Lung (tissue), 17 donors: ENCODE measurements at places on chromosomes 16 and 17. TPM values are rescaled to one million over a fixed set of nuclear protein-coding genes. Genes with fewer than 3 reads are reported as not detected.

DNA sequence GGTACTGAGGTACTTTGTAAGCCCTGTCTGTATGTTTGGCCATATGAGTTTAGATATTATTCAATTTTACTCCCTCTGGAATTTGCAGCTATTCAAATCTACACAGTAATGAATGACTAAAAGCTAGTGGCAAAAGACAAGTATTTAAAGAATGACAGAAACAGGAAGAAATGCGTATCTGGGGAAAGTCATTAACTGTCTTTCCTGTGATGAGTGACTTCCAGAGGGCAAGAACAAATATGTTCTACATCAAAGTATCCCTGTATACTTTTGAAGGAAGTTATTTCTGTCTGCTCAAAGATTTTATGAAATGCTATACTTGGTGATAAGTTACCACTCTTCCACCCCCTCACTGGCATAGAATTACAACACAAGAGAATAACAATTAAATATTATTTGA lies 489.3 kb upstream of the SOX9 start:
- no peak overlapping the region for H3K27ac ChIP-seq
- H3K4me3 ChIP-seq: no peak overlapping the region
- H3K4me1 ChIP-seq: no peaks in the 10 kb centered on the region
- H3K36me3 ChIP-seq: no peaks in the 10 kb centered on the region
- no peak for DNase-seq
- peaks cover 2% of the 10 kb centered on the region for H3K27me3 ChIP-seq

The SLFN5 gene
- 51.7 TPM for total RNA-seq

The UTS2R gene
- 0.17 TPM for total RNA-seq

The KRT32 gene
- not detected for total RNA-seq

The IQCK gene
- 27.0 TPM for total RNA-seq

GRCh38 chr16:82524976-82525375 lies 101.8 kb upstream of the CDH13 start:
- no peak overlapping the region for H3K27ac ChIP-seq
- H3K27me3 ChIP-seq: peaks cover 3% of the 10 kb centered on the region
- DNase-seq: peak; percentile 51
- H3K36me3 ChIP-seq: no peaks in the 10 kb centered on the region
- peaks cover 10% of the 10 kb centered on the region for H3K4me1 ChIP-seq

The SLC5A10 gene
- total RNA-seq: 0.09 TPM

The TEKT5 gene
- total RNA-seq: 0.28 TPM

DNA sequence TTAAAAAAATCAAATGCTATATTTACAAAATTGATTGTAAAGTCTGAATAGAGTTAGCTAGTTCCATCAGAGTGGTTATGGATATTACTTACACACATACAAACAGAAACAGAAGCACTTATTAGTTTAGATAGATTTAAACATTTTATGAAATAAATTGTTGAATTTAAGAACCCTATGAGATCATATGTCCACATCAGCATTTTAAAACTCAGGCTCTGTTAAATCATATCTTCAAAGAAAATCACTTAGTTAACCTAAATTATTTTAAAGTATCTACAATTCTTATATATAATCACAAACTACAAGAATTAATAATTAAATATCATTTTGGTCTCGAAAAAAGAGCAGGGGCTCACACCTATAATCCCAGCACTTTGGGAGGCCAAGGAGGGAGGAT lies 42.5 kb downstream of the HELZ start:
- no peaks in the 10 kb centered on the region for H3K27me3 ChIP-seq
- no peak for DNase-seq
- peaks cover 13% of the 10 kb centered on the region for H3K36me3 ChIP-seq
- no peak overlapping the region for H3K4me3 ChIP-seq
- no peaks in the 10 kb centered on the region for H3K4me1 ChIP-seq

- no peaks in the 10 kb centered on the region for H3K4me1 ChIP-seq
- H3K4me3 ChIP-seq: no peak overlapping the region
- no peaks in the 10 kb centered on the region for H3K36me3 ChIP-seq
- peak; percentile 20 for DNase-seq
- no peak overlapping the region for H3K27ac ChIP-seq
These were observed 57.1 kb downstream of the RAB11FIP4 start for GRCh38 chr17:31448467-31449077.

GRCh38 chr17:40417258-40417608 lies 463 bp downstream of the TOP2A start:
- DNase-seq: no peak
- peaks cover 13% of the 10 kb centered on the region for H3K4me1 ChIP-seq
- peak overlapping the region; percentile 65 for H3K4me3 ChIP-seq
- no peaks in the 10 kb centered on the region for H3K36me3 ChIP-seq

DNA sequence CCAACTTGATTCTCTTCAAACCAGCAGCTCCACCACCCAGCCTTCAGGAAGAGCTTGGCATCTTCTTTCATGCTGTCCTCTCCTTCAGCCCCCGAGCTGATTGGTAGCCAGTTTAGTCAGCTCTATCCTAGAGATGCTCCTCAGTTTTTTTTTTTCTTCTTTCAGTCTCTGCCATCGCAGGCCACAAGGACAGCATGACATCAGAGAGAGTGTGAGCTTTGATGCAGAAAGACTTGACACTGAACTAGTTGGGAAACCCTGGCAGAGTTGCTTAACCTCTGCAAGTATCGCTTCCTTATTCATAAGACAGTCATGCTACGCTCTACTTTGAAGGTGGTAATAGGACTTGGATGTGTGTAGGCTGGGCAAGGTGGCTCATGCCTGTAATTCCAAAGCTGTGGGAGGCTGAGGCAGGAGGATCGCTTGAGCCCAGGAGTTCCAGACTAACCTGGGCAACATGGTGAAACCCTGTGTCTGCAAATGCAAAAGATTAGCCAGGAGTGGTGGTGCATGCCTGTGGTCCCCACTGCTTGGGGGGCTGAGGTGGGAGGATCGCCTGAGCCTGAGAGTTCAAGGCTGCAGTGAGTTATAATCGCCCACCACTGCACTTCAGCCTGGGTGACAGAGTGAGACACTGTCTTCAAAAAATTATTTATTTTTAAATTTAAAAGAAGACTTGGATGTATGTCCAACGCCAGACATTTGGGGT lies 2.6 kb downstream of the CD300LB start:
- H3K27ac ChIP-seq: no peak overlapping the region
- no peaks in the 10 kb centered on the region for H3K36me3 ChIP-seq
- DNase-seq: peak; percentile 34
- H3K27me3 ChIP-seq: no peaks in the 10 kb centered on the region
- no peak overlapping the region for H3K4me3 ChIP-seq

- peaks cover 34% of the 10 kb centered on the region for H3K36me3 ChIP-seq
- no peaks in the 10 kb centered on the region for H3K27me3 ChIP-seq
- H3K4me3 ChIP-seq: peak overlapping the region; percentile 96
- H3K4me1 ChIP-seq: peaks cover 12% of the 10 kb centered on the region
- peak; percentile 32 for DNase-seq
These were observed 592 bp downstream of the ALDOA start for GRCh38 chr16:30065943-30066760.

DNA sequence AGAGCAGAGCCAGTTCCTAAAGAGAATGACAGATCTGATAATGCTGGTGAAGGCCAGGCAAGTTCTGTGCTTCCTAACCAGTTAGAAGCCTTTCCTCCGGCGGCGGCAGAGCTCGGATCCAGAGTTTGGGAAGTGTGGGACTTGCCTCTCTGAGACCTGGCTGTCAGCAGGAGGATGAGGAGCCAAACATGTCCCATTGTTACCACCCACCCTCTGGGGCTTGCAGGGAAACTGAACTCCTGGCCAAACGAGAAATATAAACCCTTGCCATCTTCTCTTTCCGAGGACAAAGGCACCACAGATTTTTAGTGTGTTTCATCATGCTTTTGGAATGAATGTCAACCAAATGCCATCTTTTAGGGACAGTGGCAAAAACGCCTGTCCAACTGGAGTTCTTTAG lies 80.2 kb upstream of the SMURF2 start:
- no peaks in the 10 kb centered on the region for H3K4me1 ChIP-seq
- no peaks in the 10 kb centered on the region for H3K36me3 ChIP-seq
- H3K4me3 ChIP-seq: no peak overlapping the region
- H3K27ac ChIP-seq: peak overlapping the region; percentile 82
- H3K27me3 ChIP-seq: no peaks in the 10 kb centered on the region

The HOXB7 gene
- 0.43 TPM for total RNA-seq

DNA sequence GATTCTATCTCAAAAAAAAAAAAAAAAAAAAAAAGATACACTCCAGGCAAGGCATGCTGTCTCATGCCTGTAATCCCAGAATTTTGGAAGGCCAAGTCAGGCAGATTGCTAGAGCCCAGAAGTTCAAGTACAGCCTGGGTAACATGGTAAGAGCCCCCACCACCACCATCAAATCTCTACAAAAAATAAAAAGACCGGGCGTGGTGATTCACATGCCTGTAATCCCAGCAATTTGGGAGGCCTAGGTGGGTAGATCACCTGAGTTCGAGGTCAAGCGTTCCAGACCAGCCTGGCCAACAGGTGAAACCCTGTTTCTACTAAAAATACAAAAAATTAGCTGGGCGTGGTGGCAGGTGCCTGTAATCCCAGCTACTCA lies 1.8 kb upstream of the ACLY start:
- H3K27me3 ChIP-seq: no peaks in the 10 kb centered on the region
- H3K36me3 ChIP-seq: no peaks in the 10 kb centered on the region
- peaks cover 8% of the 10 kb centered on the region for H3K4me1 ChIP-seq

The OR2C1 gene
- not detected for total RNA-seq

GRCh38 chr17:8186446-8186786 lies 3.6 kb downstream of the BORCS6 start:
- H3K27me3 ChIP-seq: no peaks in the 10 kb centered on the region
- H3K36me3 ChIP-seq: no peaks in the 10 kb centered on the region
- no peak for DNase-seq
- H3K27ac ChIP-seq: peak overlapping the region; percentile 86
- peaks cover 20% of the 10 kb centered on the region for H3K4me1 ChIP-seq

GRCh38 chr17:34356194-34356593 lies at the start of gene CCL13:
Gene CCL13, plus strand, starts transcription at chr17:34356480. Its CDS starts 47 bp downstream, at chr17:34356527.
- no peaks in the 10 kb centered on the region for H3K27me3 ChIP-seq
- no peak within 1 kb of the TSS for H3K4me3 ChIP-seq
- no peaks in the 10 kb centered on the region for H3K36me3 ChIP-seq
- H3K27ac ChIP-seq: no peak within 1 kb of the TSS
- DNase-seq: no peak

- no peaks in the 10 kb centered on the region for H3K36me3 ChIP-seq
- peak; percentile 50 for DNase-seq
- H3K4me3 ChIP-seq: peak overlapping the region; percentile 65
These were observed 1.3 kb downstream of the TIMP2 start for GRCh38 chr17:78923660-78924453.

DNA sequence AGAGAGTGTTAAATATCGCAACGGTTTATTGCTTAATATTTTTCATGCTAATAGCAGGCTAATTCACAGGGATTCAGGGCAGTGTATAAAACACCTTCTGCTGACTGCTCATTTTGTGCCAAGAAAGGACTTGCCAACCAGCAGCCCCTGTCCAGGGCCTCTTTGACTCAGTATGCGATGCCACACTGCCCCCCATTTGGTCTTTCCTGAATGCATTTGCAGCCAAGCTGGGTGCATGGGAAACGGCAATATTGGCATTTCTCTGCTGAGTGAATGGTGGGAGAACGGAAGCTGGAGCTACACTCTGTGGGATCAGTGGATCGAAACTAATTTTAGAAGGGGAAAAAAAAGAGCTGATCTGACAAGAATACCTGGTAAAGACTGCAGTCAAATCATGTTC lies 152.9 kb upstream of the C16orf82 start:
- DNase-seq: no peak
- H3K4me3 ChIP-seq: no peak overlapping the region
- no peaks in the 10 kb centered on the region for H3K36me3 ChIP-seq
- no peaks in the 10 kb centered on the region for H3K4me1 ChIP-seq
- no peak overlapping the region for H3K27ac ChIP-seq

DNA sequence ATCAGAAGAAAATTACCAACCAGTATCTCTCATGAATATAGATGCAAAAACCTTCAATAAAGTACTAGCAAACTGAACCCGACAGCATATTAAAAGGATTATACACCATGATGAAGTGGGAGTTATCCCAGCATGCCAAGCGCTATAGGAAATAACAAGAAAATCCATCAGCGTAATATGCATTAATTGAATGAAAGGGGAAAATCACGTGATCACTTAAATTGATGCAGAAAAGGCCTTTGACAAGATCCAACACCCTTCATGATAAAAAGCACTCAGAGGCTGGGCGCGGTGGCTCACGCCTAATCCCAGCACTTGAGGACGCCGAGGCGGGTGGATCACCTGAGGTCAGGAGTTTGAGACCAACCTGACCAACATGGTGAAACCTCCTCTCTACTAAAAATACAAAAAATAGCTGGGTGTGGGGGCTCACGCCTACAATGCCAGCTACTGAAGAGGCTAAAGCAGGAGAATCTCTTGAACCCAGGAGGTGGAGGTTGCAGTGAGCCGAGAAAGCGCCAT lies 4.8 kb downstream of the CTRB2 start:
- H3K4me3 ChIP-seq: no peak overlapping the region
- H3K4me1 ChIP-seq: no peaks in the 10 kb centered on the region
- H3K27me3 ChIP-seq: peaks cover 4% of the 10 kb centered on the region
- no peaks in the 10 kb centered on the region for H3K36me3 ChIP-seq

The ABAT gene
- total RNA-seq: 9.6 TPM

The KLHL10 gene
- total RNA-seq: not detected

The SULT1A1 gene
- 37.3 TPM for total RNA-seq

- H3K36me3 ChIP-seq: no peaks in the 10 kb centered on the region
- H3K27ac ChIP-seq: no peak overlapping the region
- H3K4me3 ChIP-seq: no peak overlapping the region
- H3K4me1 ChIP-seq: peaks cover 4% of the 10 kb centered on the region
- no peak for DNase-seq
These were observed 20.4 kb downstream of the ALOX12B start for GRCh38 chr17:8066841-8067775.

GRCh38 chr17:59337741-59338299 lies 6.4 kb downstream of the YPEL2 start:
- H3K4me3 ChIP-seq: no peak overlapping the region
- no peak overlapping the region for H3K27ac ChIP-seq
- no peak for DNase-seq
- H3K27me3 ChIP-seq: no peaks in the 10 kb centered on the region

The SCIMP gene
- total RNA-seq: 18.6 TPM

DNA sequence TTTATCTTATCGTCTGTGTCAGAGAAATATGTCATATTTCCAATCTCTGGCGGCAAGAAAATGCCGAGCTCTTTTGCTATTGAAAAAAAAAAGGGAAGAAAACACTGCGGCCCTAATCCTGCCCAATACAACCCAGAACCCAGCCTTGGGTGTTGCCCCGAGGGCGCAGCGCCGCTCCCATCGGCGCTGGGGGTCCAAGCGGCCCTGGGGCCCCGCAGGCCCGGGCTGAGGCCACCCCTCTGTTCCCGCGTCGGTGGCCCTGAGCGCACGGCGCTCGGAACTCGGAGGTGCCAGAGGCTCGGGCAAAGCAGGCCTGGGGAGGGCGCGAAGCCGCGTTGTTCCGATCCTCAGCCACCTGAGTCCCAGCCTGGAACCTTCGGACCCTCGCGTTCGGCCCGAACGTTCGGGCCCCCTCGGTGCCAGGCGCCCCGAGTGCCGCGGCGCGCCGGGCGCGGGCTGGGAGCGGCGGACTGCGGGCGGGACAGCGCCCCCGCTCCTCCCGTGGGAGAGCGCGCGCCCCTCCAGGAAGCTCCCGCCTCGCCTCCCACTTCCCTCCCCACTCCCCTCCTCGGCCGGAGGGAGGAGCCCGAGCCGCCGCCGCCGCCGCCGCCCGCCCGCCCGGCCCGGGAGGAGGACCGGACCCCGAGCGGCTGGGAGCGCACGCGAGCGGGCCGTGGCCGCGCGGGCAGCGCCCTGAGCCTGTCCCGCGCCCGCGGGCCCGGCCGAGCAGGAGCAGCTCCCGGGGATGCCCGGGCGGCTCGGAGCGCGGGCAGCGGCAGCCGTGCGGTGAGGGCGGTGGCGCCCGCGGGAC lies at the start of gene CPNE2:
Gene CPNE2, plus strand, starts transcription at position 609 of the 811 bp plus-strand sequence. CDS start 18,160 bp downstream, outside the sequence.
- DNase-seq: peak; percentile 88
- H3K27ac ChIP-seq: peak within 1 kb of the TSS; percentile 90
- no peaks in the 10 kb centered on the region for H3K27me3 ChIP-seq
- H3K4me3 ChIP-seq: peak within 1 kb of the TSS; percentile 79
- H3K4me1 ChIP-seq: no peaks in the 10 kb centered on the region
